ENCODE measurements at places on chromosomes 1 and 21.

- no peak for DNase-seq
Measured at GRCh38 chr1:173062150-173062938, 11.6 kb upstream of the TNFSF18 start.

GRCh38 chr1:44543786-44544185, 130.5 kb downstream of the TMEM53 start:
- DNase-seq = no peak

DNA sequence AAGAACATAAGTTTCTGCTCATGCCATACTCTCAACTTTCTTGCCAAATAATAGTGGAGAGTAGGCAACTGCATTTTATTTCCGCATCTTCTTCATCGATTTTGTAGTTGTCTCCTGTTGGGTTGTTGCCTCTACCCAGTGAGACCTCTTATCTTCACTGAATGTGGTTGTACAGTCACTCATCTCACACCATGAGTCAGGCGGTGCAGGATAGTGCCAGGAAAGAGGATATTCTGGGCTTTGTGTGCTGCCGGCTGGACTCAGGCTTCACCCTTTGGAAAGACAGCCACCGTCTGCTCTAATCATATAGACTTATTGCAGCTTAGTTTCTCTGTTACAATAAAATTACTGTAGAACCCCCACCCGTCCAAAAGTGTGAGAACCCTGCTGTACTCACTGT, 154.3 kb upstream of the USP24 start:
- no peak for DNase-seq

DNA sequence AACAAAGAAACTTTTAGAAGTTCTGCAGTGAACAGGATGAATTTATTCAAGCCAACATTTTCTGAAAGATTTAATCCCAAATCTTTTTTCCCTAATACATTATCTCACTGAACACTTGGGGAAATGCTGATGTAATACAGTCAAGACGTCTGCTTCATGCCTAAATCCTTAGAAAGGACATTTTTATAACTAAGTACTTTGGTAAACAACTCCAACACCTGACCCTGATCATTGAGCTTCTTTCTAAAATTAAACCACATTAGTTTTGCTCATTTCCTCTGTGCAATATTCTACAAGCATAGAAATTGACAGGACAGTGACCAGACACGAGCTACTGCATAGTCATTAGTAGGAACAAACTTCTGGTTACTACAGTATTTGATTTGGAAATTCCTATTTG, 183.5 kb downstream of the TPR start:
- DNase-seq = no peak

GRCh38 chr1:17419626-17420328, 19.7 kb downstream of the RCC2 start:
- DNase-seq = peak; percentile 76

GRCh38 chr1:193929374-193930033, 743.1 kb upstream of the B3GALT2 start:
- no peak for DNase-seq

- DNase-seq = peak; percentile 48
Measured at GRCh38 chr1:226425431-226426031, 17.6 kb upstream of the PARP1 start.

DNA sequence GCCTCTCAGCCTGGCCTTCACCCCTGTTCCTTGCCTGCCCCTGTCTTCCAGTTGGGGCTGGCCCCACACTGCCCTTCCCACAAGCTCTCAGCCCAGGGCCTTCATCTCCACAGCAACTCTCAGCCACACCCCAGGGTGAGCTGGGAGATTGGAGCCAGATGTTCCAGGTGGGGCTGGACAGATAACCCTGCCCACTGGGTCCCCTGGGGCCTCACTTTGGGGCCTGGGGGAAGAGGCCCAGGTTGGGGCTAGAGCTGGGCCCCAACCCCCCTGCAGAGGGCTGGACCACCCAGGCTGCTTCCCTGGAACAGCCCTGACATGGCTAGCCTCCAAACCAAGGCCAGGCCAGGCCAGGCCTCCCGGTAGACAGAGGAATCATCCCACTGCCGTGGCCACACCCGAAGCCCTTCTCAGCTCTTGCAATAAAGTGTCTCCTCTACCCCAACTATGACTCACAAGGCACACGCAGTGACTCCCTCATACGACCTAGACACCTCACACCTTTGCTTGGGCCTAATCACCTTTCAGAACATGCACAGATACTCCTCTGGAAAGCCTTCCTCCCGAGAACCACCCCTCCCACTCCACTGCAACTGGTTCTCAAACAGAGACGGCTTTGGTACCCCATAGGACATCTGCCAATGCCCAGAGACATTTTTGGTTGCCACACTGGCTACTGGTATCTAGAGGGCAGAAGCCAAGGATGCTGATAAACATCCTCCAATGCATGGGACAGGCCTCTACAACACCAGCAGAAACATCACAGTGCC, 22.2 kb downstream of the SLC2A1 start:
- no peak for DNase-seq

- no peak for DNase-seq
Measured at GRCh38 chr1:223815865-223816264, 29.9 kb downstream of the TP53BP2 start.

GRCh38 chr1:78483903-78484302, 6.9 kb upstream of the PTGFR start:
- DNase-seq = no peak

- no peak for DNase-seq
Measured at GRCh38 chr1:19423130-19423529, 62.2 kb downstream of the CAPZB start.

GRCh38 chr1:174791863-174792262, 207.9 kb upstream of the CACYBP start:
- DNase-seq = no peak

DNA sequence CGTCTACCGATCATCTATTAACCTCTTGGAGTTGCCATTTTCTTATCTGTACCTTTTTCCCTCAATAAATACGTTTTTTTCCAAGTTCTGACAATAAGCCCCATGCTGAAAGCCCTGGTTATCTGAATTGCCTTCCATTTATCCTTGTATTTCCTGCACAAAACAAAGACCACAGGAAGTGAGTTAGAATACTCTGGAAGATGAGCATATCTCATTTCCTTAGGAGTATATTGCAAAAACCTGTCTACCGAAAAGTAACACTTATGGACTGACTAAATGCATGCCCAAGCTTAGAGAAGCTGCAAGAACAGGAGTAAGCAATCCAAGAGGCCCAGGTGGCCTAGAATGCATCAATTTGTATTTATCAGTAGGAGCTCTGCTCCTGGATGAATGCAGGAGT, 39.9 kb downstream of the DIRAS3 start:
- DNase-seq = no peak

GRCh38 chr1:175911138-175911537, 167.7 kb upstream of the TNR start:
- DNase-seq = no peak

DNA sequence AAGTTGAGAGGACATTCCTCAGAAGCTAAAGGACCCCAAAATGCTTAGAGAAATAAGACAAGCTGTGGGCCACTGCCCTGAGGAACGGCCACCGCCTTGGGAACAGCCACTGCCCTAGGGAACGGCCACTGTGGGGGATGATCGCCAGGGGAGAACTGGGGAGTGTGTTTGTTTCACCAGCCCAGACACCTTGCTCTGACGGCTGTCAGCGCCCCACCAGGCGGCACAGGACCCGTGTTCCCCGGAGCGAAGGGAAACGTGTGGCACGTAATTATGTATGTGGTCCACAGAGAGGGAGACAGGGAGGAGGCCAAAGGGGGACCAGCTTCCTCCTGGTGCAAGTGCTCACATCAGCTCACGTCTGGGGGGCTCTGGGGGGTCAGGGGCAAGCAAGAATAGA, 45.8 kb upstream of the RIPK4 start:
- DNase-seq = no peak

GRCh38 chr21:42411197-42411869, 7.6 kb downstream of the UBASH3A start:
- no peak for DNase-seq

DNA sequence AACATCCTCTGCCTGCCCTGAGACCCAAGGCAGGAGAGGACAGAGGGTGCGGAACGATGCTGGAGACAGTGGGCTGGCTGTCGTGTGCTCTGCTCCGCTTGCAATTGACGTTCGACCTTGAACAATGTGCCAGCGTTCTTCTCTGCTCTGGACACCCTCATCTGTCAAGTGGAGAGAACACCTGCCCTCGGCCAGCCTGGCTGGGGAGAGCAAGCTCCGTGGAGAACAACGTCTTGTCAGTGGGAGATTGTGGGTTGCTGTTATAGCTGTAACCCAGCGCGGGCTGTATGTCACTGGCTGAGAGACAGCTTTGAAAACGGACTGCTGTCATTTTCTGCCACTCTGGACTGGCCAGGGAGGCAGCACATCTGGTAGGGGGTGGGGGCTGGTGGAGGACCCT, 14.7 kb downstream of the KIAA1614 start:
- DNase-seq = no peak

DNA sequence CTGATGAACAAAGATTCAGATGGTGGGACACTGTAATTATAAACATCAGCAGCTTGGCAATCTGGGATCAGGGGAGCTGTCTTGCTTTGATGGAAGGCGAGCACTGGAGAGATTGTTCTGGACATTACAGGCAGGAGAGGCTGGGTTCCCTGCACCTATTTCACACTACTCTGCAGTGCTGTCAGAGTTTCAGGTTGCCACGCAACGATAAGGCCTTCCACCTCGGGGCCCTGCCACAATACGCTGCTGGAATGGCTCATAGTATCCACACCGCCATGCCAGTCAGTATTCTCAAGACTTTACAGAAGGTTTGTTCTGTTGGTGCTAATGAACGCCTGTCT, 96.8 kb downstream of the GLIS1 start:
- no peak for DNase-seq

- DNase-seq = peak; percentile 53
Measured at GRCh38 chr1:156838972-156839371, 19.9 kb downstream of the INSRR start.

DNA sequence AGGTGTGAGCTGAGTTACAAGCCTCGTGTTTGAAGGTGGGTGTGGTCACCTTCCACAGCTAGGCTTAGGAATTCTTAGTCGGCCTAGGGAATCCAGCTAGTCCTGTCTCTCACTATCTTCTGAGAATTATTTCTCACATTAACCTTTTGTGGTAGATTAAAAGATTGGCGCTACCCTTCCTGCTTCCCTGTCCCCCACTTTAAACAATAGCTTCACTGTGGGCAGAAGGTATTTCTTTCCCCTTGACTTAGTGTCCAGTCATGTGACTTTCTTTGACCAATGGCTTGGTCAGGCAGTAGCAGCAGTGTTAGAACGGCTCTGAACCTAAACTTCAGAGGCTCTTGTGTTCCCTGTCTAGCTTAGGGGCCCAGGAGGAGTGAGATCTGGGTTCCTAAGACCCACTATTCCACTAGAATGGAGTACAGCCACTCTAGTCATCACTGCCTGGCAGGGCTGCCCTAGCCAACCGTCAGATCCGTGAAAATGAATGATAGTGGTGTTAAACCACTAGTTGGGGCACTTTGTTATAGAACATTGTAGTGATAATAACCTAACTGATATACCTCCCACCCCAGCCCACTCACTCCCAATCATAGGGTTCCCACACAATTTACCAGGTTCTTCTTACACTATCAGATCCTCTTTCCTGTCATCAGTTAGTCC, 13.9 kb upstream of the C1orf141 start:
- DNase-seq = no peak

GRCh38 chr1:81186261-81186660, 614.5 kb upstream of the ADGRL2 start:
- DNase-seq = no peak

- DNase-seq = no peak
Measured at GRCh38 chr21:41656946-41657525, 109.8 kb downstream of the RIPK4 start.

GRCh38 chr1:224267925-224268324, 62.0 kb downstream of the NVL start:
- DNase-seq = no peak

- DNase-seq = no peak
Measured at GRCh38 chr1:167467126-167467710, 51.1 kb downstream of the CD247 start.

DNA sequence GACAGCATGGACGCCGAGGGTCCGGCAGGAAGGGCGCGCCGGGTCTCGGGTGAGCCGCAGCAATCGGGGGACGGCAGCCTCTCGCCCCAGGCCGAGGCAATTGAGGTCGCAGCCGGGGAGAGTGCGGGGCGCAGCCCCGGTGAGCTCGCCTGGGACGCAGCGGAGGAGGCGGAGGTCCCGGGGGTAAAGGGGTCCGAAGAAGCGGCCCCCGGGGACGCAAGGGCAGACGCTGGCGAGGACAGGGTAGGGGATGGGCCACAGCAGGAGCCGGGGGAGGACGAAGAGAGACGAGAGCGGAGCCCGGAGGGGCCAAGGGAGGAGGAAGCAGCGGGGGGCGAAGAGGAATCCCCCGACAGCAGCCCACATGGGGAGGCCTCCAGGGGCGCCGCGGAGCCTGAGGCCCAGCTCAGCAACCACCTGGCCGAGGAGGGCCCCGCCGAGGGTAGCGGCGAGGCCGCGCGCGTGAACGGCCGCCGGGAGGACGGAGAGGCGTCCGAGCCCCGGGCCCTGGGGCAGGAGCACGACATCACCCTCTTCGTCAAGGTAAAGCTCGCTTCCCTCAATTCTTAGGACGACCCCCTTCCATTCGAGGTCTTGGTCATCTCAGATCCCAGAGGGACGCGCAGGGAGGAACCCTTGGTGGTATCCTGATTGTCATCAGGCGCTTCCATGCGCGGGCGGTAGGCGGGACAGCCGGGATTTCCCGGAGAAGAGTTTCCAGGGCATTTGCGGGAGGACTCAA, 1.6 kb downstream of the CLIC6 start:
- no peak for DNase-seq

GRCh38 chr1:62912028-62912638, 128.2 kb downstream of the ATG4C start:
- no peak for DNase-seq
